ENCODE measurements at places on chromosomes 1 and 21. TPM values are rescaled to one million over a fixed set of nuclear protein-coding genes. Genes with fewer than 3 reads are reported as not detected.

DNA sequence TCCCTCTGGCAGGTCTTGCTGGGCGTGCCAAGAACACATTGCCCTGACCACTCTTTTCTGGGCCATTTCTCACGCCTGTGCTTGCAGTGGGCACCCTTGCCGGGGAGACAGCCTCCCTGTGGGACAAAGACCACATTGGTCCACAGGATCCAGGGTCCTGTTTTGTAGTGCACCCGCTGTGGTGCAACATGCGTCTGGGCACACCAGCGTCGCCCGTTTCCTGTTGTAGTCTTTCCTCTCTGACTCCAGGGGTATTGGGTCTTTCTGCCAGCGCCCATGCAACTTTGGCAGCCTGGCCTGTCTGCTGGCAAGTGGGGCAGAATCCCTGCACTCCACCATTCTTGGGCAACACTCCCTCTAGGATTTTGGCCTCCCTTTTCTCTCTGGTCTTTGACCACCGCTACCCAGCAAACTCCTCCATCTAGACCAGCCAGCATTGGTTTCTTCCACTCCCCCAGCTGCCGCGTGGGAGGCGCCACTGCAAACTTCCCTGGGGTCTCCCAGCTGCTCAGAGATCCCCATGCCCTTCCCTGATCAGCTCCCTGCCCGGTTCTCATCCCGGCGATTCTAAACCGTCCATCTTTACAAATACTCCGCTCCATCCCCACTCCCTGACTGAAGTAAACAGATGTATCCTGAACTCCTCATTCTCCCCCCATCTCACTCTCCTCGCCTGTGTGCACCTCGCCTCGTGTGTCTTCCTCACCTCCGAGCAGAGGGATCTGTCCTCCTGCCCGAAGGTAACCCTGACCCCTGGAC lies 1.2 kb upstream of the TPRG1L start:
- DNase-seq: peak; percentile 58

Gene VANGL2
- 38.7 TPM for polyA plus RNA-seq

Gene FAAH
- polyA plus RNA-seq: 16.3 TPM

- no peak for DNase-seq
Observed at GRCh38 chr21:39115576-39116235, 67.5 kb downstream of the PSMG1 start.

DNA sequence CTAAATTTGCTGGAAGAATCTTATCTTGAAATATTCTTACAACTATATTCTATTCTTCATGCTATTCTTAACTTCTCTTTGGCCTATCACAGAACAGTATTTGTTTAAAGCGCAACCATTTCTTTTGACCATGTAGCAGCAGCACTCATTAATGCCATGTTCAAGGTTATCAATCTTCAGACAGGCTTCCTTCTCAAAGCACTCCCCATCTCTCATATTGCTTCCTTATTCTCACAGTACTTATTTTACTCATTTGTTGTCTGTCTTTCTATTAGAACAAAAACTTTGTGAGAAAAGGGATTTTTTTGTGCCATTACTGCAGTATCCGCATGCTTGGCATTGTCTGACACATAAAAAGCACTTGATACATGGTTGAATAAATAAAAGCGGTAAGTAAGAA lies 89.7 kb downstream of the ATP1B1 start:
- no peak for DNase-seq

DNA sequence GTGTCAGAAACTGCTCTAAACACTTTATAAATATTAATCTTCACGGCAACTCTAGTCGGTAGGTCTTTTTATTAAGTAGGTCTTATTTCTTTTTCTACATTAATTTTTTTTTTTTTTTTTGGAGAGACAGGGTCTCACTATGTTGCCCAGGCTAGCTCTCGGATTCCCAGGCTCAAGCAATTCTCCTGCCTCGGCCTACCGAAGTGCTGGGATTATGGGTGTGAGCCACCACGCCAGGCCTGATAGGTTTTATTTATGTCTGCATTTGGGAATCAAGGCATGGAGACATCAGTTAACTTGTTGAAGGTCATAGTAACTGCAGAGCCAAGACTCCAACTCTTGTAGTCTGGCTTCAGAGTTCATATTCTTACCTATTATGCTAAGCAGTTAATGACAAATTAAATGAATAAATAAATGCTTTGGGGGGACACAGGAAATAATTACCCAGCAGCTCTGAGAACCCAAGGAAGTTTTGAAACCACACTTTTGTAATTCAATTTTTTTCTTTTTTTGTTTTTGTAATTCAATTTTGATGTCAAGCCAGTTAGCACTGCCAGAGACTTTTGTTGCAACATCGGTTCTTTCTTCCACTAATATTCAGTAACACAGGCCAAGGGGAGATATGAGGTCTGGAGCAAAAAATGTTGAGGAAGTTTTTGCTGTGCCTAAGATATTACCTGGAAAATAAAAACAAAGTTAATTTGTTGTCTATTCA lies 9.4 kb upstream of the UAP1 start:
- DNase-seq: peak; percentile 20

Gene FBXO2
- 0.57 TPM for polyA plus RNA-seq

Gene KRTAP10-8
- not detected for polyA plus RNA-seq

Gene MAP3K7CL
- polyA plus RNA-seq: 6.1 TPM

- no peak for DNase-seq
Observed at GRCh38 chr1:21298981-21299391, 8.7 kb upstream of the ECE1 start.

GRCh38 chr1:160006312-160006940 lies 25.4 kb downstream of the PIGM start:
- peak; percentile 68 for DNase-seq

Gene MNDA
- 5.2 TPM for polyA plus RNA-seq

All from left lung (tissue), 14 donors.